ENCODE measurements at places on chromosomes 4 and X. TPM values are rescaled to one million over a fixed set of nuclear protein-coding genes. Genes with fewer than 3 reads are reported as not detected.

GRCh38 chr4:182242787-182243186 lies 415 bp upstream of the TENM3 start:
- DNase-seq: no peak

GRCh38 chr4:27058819-27059406 lies 198.3 kb downstream of the STIM2 start:
- no peak for DNase-seq

DNA sequence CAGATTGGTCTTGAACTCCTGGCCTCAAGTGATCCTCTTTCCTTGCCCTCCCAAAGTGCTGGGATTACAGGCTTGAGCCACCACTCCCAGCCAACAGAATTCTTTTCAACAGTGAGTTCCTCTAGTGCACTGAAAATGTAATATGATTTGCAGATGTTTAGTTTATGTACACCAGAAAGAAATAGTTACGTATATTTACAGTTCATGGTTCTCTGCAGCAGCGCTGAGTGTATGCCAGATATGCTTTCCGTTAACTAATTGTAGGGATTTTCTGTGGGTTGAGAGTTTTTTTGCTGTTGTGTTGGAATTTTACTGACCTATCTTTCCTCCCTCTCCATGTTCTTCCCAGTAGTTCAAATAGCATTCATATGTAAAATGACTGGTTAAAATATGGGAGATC lies 44.0 kb downstream of the GAB1 start:
- DNase-seq: no peak

GRCh38 chr4:183504064-183504929 lies 561 bp upstream of the ING2 start:
- DNase-seq: peak; percentile 98

GRCh38 chr4:176721459-176721858 lies 71.3 kb downstream of the VEGFC start:
- no peak for DNase-seq

GRCh38 chr4:102734116-102734515 lies 26.7 kb downstream of the MANBA start:
- DNase-seq: no peak

DNA sequence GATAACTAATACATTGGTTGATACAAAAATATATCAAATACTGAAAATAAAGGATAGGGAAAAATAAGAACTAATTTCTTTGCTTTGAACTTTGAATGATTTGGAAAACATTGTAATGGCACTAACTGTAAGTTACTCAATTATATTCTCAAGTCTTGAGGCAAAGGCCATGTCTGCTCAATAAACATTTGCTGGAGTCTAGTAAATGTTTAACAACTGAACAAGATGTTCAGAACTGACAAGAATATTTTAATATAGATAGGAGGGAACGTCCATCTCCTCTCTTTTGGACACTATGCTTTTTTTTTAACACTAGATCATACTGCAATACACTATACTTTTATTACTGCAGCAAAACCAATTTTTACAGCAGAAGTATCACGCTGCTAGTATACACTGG lies 76.2 kb downstream of the PRSS12 start:
- no peak for DNase-seq

The STPG2 gene
- total RNA-seq: 15.6 TPM

The PRKG2 gene
- 15.0 TPM for total RNA-seq

The TBX22 gene
- total RNA-seq: not detected

The SRPX gene
- 2.5 TPM for total RNA-seq

The HTR2C gene
- 0.31 TPM for total RNA-seq

The CT47C1 gene
- not detected for total RNA-seq

Measured in occipital lobe (tissue), 3 donors.